ENCODE measurements at places on chromosomes 11 and 22.

GRCh38 chr11:83312430-83312829 is 26.3 kb upstream of the CCDC90B start:
- H3K4me3 ChIP-seq, result no peak overlapping the region
- H3K4me1 ChIP-seq, result no peaks in the 10 kb centered on the region
- H3K36me3 ChIP-seq, result no peaks in the 10 kb centered on the region
- H3K27me3 ChIP-seq, result peaks cover 14% of the 10 kb centered on the region

- H3K4me3 ChIP-seq, result no peak overlapping the region
- H3K27ac ChIP-seq, result no peak overlapping the region
- no peak for DNase-seq
- H3K4me1 ChIP-seq, result no peaks in the 10 kb centered on the region
- no peaks in the 10 kb centered on the region for H3K36me3 ChIP-seq
Measured at GRCh38 chr11:109704432-109704831, 282.4 kb downstream of the C11orf87 start.

DNA sequence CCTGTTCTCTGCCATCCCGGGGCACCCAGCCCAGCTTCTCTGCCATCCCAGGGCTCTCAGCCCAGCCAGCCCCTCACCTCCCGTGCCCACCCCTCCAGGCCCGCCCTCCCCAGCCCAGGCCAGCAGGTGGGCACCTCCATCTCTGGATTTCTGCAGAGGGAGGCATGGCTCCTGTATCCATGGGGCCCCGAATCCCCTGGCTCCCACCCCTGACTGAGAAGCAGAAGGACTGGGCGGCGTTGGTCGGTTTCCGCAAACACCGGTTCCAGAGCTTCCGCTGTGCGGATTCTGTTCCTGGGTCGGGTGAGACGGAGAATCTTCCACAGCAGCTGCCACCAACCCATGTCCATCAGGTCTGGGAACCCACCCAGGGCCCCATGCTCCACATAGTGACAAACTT is 240.3 kb downstream of the BRD1 start:
- peaks cover 1% of the 10 kb centered on the region for H3K4me1 ChIP-seq
- H3K27ac ChIP-seq, result no peak overlapping the region
- H3K27me3 ChIP-seq, result no peaks in the 10 kb centered on the region
- H3K4me3 ChIP-seq, result no peak overlapping the region
- DNase-seq, result no peak

GRCh38 chr22:33786149-33786548 is 134.1 kb downstream of the LARGE1 start:
- H3K4me1 ChIP-seq, result no peaks in the 10 kb centered on the region
- H3K4me3 ChIP-seq, result no peak overlapping the region
- no peak overlapping the region for H3K27ac ChIP-seq
- H3K27me3 ChIP-seq, result no peaks in the 10 kb centered on the region

All from activated CD4-positive, alpha-beta T cell treated with anti-CD3 and anti-CD28 coated beads, Interleukin-2, amount 10 ng/mL, durations not matched to agents 24 days and 14 days (primary cell).